Temporal lobe (tissue), 4 donors: ENCODE measurements at places on chromosomes 11 and 22. TPM values are rescaled to one million over a fixed set of nuclear protein-coding genes. Genes with fewer than 3 reads are reported as not detected.

The GGA1 gene
- 27.5 TPM for total RNA-seq

The CSF2RB gene
- 0.49 TPM for total RNA-seq

The FAT3 gene
- total RNA-seq, result 115 TPM

The NCAM1 gene
- total RNA-seq, result 514 TPM

The ZNF214 gene
- total RNA-seq, result 10.1 TPM

The SPDYC gene
- total RNA-seq, result not detected

The SYT13 gene
- total RNA-seq, result 130 TPM

The TCP11L1 gene
- total RNA-seq, result 39.1 TPM

The OR8G5 gene
- not detected for total RNA-seq

The RBFOX2 gene
- total RNA-seq, result 394 TPM

The SLN gene
- 27.0 TPM for total RNA-seq

The TCN1 gene
- total RNA-seq, result not detected

The TBX10 gene
- total RNA-seq, result not detected

The PANX3 gene
- 0.25 TPM for total RNA-seq

The IGLL1 gene
- not detected for total RNA-seq

The OR8D1 gene
- total RNA-seq, result not detected

The LRRC56 gene
- total RNA-seq, result 0.98 TPM

The SORL1 gene
- total RNA-seq, result 40.6 TPM

The FAM180B gene
- 0.25 TPM for total RNA-seq

The GRK3 gene
- 47.2 TPM for total RNA-seq

The HSPB2 gene
- total RNA-seq, result 0.25 TPM

The RAB36 gene
- 4.9 TPM for total RNA-seq

The C11orf21 gene
- total RNA-seq, result 0.25 TPM

The GCAT gene
- 4.7 TPM for total RNA-seq

The TRABD gene
- 4.2 TPM for total RNA-seq

The DEUP1 gene
- 0.49 TPM for total RNA-seq

The SAA1 gene
- not detected for total RNA-seq
